Right lobe of liver (tissue), 6 donors: ENCODE measurements at places on chromosomes 2 and 18. TPM values are rescaled to one million over a fixed set of nuclear protein-coding genes. Genes with fewer than 3 reads are reported as not detected.
A peak's percentile ranks its signal among the peaks of the same experiment; 100 is the strongest.

CDH7 gene
- not detected for total RNA-seq

DNA sequence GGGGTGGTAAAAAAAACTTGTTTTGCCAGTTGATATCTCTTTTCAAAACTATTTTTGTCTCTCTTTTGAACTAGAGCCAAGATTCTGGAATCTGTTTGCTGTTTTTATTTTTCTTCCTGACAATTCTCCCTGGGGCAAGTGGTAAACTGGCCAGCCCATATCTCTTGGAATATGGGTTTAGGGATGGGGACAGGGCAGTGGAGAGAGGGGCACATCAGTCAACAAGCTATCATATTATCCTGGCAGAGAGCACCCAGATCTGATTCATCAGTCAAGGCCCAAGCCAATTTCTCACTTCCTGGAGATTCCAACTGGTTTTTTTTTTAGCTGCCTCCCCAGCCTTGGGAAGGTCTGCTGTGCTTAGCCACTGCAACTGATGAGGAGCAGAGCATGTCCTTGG lies 52.3 kb downstream of the ARHGAP28 start:
- DNase-seq = no peak
- H3K27me3 ChIP-seq = no peaks in the 10 kb centered on the region
- no peaks in the 10 kb centered on the region for H3K4me1 ChIP-seq
- H3K27ac ChIP-seq = no peak overlapping the region
- H3K4me3 ChIP-seq = no peak overlapping the region
- no peaks in the 10 kb centered on the region for H3K36me3 ChIP-seq

GRCh38 chr2:156891609-156892008 lies 365.9 kb upstream of the GALNT5 start:
- no peak overlapping the region for H3K4me3 ChIP-seq
- H3K36me3 ChIP-seq = no peaks in the 10 kb centered on the region
- no peak overlapping the region for H3K27ac ChIP-seq
- DNase-seq = no peak
- H3K4me1 ChIP-seq = peaks cover 9% of the 10 kb centered on the region

DNA sequence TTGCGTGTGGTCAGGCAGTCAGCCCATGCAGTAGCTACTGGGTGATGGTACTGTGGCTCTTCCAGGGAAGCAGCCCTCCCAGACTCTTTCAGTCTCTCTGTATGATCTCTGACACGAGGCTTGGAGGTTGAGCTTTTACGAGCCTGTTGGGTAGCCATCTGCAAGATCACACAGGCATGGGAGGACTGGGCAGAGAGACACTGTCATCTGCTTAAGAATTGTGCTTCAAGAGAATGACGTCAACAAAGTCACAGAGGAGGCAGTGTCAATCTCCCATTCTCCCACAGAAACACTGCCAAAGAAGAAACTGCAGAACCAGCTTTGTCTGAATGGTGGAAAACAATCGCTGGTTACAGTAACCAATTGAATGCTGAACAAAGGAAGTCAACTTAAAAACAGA lies 78.4 kb upstream of the MC2R start:
- no peaks in the 10 kb centered on the region for H3K4me1 ChIP-seq
- DNase-seq = no peak
- no peak overlapping the region for H3K27ac ChIP-seq
- no peaks in the 10 kb centered on the region for H3K36me3 ChIP-seq

DNA sequence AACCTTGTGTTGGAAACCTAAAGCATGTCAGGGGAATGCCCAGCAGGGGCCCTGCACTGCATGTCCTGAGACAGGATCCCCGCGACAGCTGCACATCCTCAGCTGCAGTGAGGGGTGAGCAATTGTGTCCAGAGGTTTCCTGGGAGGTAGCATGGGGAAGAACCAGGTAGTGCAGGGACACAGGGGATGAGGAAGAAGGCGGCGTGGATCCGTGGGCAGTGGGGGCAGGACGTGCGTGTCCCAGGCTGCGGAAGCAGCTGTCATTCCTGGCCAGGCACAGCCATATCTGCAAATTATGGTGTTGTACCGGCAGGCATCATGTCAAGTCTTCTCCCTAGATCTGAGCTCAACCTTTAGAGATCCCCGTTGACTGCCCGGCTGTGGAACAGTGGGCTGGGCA lies 238.2 kb upstream of the MYT1L start:
- no peak overlapping the region for H3K4me3 ChIP-seq
- H3K27ac ChIP-seq = no peak overlapping the region
- H3K4me1 ChIP-seq = no peaks in the 10 kb centered on the region
- H3K27me3 ChIP-seq = no peaks in the 10 kb centered on the region
- no peaks in the 10 kb centered on the region for H3K36me3 ChIP-seq

DLX2 gene
- total RNA-seq = not detected

GRCh38 chr2:61633250-61633649 lies 95.1 kb upstream of the XPO1 start:
- H3K27me3 ChIP-seq = no peaks in the 10 kb centered on the region
- no peaks in the 10 kb centered on the region for H3K36me3 ChIP-seq
- H3K4me3 ChIP-seq = no peak overlapping the region
- no peak for DNase-seq

DNA sequence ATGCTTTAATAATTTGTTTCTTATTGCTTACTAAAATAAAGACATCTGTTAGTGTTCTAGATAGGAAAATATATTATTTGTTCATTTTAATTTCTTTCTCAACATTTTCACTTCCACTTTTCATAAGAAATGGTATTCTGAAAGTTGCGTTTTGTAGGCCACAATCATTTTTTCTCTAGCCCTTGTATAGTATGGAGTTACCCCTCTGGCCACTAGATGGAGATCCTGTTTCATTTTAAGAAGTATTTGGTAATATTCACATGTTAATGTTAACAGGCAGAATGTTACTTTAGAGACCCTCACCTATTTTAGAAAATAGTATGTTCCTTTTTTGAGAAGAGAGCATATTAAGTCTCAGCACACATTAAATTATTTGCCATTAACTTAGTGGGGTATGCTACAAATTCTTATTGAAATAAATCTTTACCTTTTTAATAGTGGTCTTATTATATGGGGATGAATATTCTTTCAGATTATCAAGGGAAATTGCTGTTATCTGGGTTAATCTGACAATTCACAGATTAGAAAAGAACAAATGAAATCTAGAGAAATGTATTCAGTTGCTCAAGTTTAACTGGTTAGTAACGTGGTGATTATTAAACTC lies 73.9 kb upstream of the TTC27 start:
- H3K36me3 ChIP-seq = no peaks in the 10 kb centered on the region
- H3K27ac ChIP-seq = no peak overlapping the region
- no peaks in the 10 kb centered on the region for H3K4me1 ChIP-seq
- no peaks in the 10 kb centered on the region for H3K27me3 ChIP-seq
- no peak overlapping the region for H3K4me3 ChIP-seq

DNA sequence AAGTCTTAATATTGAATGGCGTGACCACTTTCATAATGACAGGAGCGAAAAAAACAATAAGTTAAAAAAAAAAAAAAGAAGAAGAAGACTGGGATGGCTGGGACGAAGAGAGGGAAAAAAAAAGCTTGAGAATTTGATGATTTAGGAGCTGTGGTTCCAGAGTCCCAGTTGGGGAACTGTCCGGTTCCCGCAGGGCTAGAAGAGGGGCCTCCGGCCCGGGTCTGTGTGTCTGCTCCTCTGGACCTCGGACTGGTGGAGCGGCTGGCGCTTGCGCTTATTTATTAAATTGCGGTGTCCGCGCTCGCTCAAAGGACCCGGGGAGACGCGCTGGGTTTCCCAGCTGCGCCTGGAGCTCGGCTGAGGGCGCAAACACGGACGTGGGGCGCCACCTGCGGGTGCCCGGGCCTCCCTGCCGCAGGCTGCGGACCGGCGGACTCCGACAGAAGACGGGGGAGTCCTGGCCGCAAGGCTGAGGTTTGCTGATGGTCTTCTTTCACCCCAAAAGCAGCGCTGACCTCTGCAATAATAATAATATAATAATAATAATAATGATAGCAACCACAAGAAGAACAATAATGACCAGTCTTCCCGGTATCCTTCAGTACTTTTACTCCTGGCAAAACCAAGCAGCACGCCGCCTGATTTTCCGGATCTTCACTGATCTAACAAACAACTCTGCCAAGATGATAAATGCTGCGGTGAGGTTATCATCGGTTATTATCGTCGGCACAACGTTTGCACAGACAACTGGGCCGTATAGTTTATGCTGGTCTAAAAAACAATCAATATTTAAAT lies at the start of gene CBLN2:
Gene CBLN2, minus strand, starts transcription at position 251 of the 795 bp plus-strand sequence. CDS start 2,182 bp downstream, outside the sequence.
- no peaks in the 10 kb centered on the region for H3K36me3 ChIP-seq
- H3K27me3 ChIP-seq = no peaks in the 10 kb centered on the region
- H3K4me1 ChIP-seq = no peaks in the 10 kb centered on the region
- peak within 1 kb of the TSS; percentile 13 for H3K4me3 ChIP-seq

DNA sequence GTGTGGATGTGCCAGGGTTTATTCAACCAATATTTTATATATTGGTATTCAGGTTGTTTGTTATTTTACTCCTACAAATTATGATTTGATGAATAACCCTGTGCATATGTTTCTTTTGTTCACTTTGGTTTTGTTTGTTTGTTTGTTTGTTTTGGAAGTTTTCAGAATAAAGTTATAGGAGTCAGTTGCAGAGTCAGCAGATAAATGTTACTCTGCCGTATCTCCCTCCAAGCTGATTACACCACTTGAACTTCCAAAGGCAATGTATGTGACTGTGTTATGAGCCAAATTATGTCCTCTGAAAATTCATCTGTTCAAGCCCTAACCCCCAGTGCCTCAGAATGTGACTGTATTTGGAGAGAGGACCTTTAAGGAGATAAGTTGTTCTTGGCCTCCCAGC lies 497.5 kb downstream of the TNS1 start:
- H3K27ac ChIP-seq = no peak overlapping the region
- no peaks in the 10 kb centered on the region for H3K36me3 ChIP-seq
- H3K4me1 ChIP-seq = no peaks in the 10 kb centered on the region

GRCh38 chr2:174485788-174486562 lies 854 bp downstream of the GPR155 start:
- H3K27ac ChIP-seq = peak overlapping the region; percentile 72
- peak; percentile 40 for DNase-seq
- H3K4me1 ChIP-seq = no peaks in the 10 kb centered on the region
- peak overlapping the region; percentile 93 for H3K4me3 ChIP-seq

DNA sequence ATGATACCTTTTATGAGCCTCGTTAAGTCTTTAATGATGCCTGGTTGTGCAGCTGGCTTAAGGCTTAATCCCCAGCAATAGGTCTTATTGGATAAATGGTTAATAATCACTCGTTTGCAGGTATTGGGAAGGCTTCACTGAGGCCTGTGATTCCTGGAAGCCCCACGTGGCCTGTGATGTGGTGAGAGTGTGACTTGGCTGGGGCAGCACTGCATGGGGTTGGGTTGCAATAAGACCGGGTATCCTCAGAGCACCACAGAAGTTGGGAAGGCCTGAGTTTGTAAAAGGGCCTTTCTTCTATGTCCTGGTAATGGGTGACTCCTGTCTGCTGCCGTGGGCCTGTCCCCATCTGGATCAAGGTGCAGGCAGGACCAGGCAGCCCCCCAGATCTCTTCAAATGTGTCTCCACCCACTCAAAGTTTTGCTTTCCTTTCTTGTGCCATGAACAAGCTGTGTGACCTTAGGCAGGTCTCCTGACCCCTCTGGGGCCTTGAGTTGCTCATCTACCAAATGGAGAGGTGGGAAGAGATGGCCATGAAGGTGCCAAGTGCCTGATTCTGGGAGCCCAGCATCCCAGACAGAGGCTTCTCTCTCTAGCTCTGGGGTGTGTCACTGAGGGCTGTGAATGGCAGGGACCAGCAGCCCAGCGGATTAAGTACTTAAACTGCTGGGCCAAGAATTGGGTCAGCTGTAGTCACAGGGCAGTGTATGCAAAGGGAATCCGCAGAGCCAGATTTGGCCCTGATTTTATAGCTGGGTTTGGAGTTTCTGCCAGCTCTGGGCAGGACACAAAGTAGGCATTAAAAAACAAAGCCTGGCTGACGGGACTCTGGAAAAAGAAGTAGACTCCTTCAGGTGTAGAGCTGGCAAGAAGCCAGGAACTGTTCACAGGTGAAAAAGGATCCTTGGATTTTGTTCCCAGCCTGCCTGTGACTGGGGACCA lies 24.4 kb downstream of the LBH start:
- no peak overlapping the region for H3K27ac ChIP-seq
- no peak overlapping the region for H3K4me3 ChIP-seq
- DNase-seq = no peak
- no peaks in the 10 kb centered on the region for H3K4me1 ChIP-seq
- H3K27me3 ChIP-seq = no peaks in the 10 kb centered on the region
- H3K36me3 ChIP-seq = no peaks in the 10 kb centered on the region

DNA sequence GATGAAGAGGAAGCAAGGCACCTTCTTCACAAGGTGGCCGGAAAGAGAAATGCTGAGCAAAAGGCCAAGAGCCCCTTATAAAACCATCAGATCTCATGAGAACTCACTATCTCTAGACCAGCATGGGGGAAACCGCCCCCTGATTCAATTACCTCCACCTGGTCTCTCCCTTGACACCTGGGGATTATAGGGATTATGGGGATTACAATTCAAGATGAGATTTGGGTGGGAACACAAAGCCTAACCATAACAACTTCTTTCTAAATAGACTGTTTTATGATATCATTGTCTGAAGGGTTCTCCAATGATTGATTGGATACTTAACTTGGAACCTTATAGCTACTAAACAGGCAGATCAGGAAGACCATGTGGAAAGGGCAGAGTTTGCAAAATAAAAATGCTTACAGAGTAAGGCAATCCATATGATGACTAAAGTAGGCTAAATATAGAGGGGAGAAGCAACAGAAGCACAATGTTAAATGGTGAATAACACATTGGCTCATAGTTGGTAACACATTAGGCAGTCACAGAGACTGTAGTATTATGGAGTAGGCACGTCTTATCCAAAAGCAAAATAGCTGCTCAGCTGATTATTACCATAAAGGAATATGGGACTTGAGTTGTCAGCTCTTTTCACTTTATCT lies 179.0 kb downstream of the BARD1 start:
- H3K4me3 ChIP-seq = no peak overlapping the region
- H3K27ac ChIP-seq = no peak overlapping the region
- DNase-seq = no peak
- no peaks in the 10 kb centered on the region for H3K36me3 ChIP-seq
- no peaks in the 10 kb centered on the region for H3K4me1 ChIP-seq

- no peak for DNase-seq
- H3K4me1 ChIP-seq = peaks cover 8% of the 10 kb centered on the region
- H3K4me3 ChIP-seq = no peak overlapping the region
- no peak overlapping the region for H3K27ac ChIP-seq
Measured at GRCh38 chr2:74763962-74764428, 69.9 kb upstream of the HK2 start.

USP14 gene
- 28.5 TPM for total RNA-seq
